Activated CD4-positive, alpha-beta memory T cell treated with anti-CD3 and anti-CD28 coated beads for 36 hours (primary cell): ENCODE measurements at places on chromosomes 7 and 10.

DNA sequence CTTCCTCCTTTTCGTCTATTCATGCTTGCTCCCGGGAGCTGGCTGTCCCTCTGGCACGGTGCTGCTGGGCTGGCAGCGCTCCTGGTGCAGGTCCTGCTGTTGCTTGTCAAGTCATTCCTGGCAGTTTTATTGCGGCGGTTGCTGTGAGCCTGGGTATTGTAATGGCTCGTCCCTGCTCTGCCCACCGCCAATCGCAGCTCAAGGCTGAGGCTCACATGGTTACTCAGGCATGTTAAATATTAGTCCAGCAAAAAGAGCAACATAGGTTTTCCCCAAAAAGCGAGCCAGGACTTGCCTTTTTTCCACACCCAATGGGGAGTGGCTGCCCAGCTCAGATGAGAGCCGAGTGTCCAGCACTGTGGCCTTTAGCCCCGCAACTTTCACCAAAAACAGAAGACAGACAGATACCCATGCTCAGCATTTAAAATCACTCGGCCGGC lies 492.9 kb upstream of the FOXK1 start:
- no peak for DNase-seq

GRCh38 chr10:86210416-86210815 lies 156.2 kb downstream of the GRID1 start:
- no peak for DNase-seq

DNA sequence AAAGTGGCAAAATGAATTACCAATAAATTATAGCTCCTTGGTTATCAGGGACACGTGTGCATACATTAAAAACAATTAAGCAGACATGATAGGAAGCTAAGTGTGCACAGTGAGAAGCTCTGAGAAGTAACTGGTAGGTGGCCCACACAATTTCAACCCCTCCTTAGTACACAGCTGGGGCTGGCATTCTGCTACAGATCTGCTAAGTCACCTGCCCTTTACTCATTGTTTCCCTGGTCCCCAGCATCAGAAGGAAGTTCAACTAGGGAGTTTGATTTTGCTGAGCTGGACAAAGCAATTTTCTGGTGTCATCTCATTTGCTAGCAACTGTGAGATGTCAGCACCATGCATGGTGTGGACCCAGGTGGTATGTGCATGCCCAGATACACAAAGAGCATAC lies 424.1 kb upstream of the NPVF start:
- DNase-seq = no peak

DNA sequence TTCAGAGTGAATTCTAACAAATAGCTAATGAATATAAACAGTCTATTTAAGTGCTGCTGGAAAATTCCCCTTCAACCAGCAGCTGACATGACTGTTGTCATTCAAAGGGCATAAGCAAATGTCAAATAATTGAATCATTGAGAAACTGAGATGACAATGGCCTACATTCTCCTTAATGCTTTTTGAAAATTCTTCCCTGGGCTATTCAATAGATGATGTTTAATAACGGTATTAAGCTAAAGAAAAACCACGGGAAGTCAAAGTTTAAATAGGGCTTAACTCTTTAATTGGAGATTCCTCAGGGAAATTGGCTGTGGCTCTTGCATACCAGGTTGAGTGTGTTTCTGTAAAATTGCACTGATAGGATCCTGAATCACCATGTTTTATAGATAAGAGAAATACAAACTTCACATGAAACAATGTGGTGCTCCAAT lies 77.0 kb downstream of the ARL4A start:
- DNase-seq = no peak

DNA sequence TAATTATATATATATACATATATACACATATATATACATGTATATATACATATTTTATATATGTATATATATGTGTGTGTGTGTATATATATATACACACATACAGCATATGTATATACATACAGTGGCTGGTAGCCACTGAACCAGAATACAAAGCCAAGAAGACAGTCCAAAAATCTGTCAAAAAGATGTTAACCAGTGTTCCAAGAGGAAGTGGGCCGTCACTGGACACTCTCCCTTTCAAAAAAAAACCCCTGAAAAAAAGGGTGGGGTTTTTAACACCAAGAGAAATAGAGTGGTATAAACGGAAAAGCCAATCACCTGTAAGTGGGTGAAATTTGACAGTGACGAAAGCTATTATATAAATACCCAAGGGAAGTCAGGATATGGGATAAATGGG lies 31.1 kb upstream of the C1GALT1 start:
- no peak for DNase-seq
